ENCODE measurements at places on chromosomes 5 and 9.

DNA sequence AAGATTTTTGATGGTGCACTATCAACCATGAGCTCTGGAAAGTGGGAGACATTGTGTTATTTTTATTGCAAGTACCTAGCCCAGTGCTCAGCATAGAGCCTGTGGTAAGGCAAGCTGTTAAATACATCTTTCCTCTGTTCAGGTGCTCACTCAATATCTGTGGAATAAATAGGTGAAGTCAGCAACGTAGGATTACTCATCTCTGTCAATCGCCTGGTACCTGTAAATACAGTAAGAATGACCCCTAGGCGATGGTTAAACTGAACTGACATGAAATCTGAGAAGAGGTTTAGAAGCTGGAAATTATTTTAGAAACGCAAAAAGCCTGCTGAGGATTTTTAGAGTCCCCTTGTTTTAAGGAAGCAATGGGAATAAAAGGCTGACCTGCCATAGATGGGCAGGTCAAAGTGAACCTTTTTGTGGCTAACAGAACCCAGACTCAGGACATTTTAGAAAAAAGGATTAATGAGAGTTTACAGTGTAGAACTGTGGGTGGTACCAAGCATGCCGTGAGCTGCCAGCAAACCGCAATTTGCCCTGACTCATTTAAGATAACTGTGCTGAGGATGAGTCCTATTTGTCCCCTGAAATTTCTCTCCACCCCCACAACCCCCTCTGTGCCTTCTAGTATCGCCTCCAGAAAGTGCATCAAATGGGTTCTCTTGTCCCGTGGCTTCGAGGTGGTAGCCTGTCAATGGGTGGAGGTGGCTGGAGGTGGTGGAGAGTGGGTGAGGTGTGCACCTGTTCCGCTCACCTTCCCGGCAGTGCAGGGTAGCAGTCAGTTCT, 375.1 kb downstream of the MED10 start:
- DNase-seq: peak; percentile 99

DNA sequence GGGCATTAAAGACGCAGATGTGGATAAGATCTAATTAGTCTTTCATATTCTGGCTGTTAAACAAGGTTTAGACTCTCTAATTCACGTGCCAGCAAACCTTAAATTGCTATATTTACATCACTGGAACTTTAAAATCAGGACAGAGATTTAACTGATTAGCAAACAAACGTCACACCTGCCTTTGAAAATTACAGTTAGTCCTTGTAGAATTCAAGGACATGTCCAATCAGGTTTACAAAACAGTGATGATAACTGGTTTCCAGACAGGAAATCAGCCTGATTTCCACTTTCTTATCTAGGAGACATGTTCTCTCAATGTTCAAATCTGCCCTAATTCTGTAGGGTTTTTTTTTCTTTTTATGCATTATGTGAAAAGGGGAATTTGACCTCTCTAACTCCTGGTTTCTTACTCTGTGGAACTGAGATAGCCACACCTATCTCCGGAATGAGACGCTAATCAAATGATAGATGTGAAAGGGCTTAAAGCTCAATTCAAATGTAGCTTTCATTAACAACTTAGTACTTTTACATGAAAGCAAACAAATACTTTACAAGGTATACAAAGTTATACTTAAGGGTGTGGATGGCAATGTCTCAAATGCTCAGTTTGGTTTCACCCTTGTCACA, 26.5 kb downstream of the SPINK5 start:
- no peak for DNase-seq

GRCh38 chr9:137691646-137692351, 73.0 kb downstream of the EHMT1 start:
- no peak for DNase-seq

DNA sequence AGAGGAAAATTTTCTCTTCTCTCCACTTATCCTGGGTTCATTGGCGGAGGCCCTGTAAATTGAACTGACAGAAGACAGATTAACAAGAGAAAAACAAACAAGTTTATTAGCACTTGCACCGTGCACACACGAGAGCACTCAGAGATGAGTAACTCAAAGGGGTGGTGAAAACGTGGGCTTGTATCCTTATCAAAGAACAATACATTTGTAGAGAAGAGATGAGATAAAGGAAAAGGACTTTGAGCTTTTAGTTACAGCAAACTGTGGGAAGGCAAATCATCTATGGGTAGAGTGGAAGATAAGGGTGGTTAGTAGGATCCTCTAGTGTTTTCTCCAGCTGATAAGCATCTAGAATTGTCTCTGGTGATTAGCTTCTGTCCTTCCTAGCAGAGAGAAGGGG, 44.4 kb upstream of the ROR2 start:
- DNase-seq: no peak

DNA sequence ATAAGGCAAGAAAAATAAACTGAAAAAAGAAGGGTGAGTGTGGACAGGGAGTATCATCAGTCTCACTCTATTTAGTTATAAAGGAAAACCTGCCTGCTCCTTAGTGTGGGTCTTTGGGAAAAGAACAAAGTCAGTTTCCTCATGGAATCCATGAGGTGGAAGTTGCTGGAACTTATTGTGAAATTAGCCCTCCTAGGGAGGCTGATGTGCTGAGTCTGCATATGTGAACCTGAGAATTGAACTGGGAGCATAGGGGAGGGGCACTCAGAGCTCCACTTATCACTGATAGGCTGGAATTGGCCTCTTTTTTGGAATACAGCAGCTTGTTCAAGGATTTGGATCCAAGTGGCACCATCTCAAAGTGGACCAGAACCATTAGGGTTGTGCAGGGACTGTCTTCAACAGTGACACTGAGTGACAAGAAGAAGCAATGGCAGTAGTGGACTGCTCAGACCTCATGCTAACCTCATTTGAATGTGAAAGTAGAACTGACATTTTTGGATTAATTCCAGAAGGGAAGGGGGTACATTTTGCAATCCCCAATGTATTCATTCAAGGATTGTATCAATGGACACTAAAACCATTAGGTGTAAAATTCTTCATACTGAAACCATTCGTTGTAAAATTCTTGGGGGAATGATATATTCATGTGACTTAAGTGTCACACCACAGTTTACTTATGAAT, 103.6 kb upstream of the KLF9 start:
- no peak for DNase-seq

- no peak for DNase-seq
These were observed 78.0 kb downstream of the ARHGAP26 start for GRCh38 chr5:142847898-142848790.
